CD4-positive, CD25-positive, alpha-beta regulatory T cell (primary cell): ENCODE measurements at places on chromosomes 3 and 15. TPM values are rescaled to one million over a fixed set of nuclear protein-coding genes. Genes with fewer than 3 reads are reported as not detected.

CLDN16 gene
- total RNA-seq = not detected

PRR20G gene
- not detected for total RNA-seq

RASA2 gene
- total RNA-seq = 93.5 TPM

ZNF717 gene
- total RNA-seq = 3.0 TPM

RUVBL1 gene
- total RNA-seq = 22.9 TPM

CTXN2 gene
- not detected for total RNA-seq

RFT1 gene
- total RNA-seq = 12.9 TPM

DCP1A gene
- 50.6 TPM for total RNA-seq

CAMK1 gene
- total RNA-seq = 4.9 TPM
